ENCODE measurements at places on chromosomes 1 and 21.

- DNase-seq, result no peak
Observed at GRCh38 chr1:183896466-183897048, 91.6 kb downstream of the RGL1 start.

- no peak for DNase-seq
Observed at GRCh38 chr1:232435729-232436128, 194.2 kb downstream of the SIPA1L2 start.

DNA sequence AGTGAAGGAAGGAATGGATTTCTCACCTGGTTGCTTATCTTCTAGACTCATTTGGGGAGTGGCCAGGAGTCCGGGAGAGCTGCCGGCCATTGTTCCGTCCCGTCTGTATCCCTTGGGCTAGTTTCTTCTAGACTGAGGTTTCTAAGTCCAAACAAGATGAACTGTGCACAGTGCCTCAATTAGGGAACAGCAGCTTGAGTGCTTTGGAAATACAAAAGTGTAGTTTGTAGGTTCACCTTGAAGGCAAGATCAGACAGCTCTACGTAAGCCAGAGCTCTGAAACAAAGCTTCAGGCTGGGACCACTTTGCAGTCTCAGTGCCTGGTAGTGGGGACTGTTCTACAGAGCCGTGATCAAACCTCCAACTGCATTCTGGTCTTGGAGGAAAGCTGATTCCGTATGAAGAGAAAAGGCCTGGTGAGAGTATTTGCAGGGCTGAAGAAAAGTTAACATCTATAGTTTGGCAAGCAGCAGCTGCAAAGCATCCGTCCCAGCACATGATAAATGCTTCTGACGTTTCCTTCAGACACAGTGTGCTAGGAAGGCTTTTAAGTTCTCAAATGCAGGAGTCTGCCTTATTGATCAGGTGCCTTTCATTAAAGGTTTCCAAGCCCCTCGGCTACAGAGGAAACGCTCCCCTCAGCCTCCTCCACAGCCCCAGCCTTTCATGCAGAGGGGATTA lies 432.8 kb downstream of the KIF26B start:
- DNase-seq, result no peak

DNA sequence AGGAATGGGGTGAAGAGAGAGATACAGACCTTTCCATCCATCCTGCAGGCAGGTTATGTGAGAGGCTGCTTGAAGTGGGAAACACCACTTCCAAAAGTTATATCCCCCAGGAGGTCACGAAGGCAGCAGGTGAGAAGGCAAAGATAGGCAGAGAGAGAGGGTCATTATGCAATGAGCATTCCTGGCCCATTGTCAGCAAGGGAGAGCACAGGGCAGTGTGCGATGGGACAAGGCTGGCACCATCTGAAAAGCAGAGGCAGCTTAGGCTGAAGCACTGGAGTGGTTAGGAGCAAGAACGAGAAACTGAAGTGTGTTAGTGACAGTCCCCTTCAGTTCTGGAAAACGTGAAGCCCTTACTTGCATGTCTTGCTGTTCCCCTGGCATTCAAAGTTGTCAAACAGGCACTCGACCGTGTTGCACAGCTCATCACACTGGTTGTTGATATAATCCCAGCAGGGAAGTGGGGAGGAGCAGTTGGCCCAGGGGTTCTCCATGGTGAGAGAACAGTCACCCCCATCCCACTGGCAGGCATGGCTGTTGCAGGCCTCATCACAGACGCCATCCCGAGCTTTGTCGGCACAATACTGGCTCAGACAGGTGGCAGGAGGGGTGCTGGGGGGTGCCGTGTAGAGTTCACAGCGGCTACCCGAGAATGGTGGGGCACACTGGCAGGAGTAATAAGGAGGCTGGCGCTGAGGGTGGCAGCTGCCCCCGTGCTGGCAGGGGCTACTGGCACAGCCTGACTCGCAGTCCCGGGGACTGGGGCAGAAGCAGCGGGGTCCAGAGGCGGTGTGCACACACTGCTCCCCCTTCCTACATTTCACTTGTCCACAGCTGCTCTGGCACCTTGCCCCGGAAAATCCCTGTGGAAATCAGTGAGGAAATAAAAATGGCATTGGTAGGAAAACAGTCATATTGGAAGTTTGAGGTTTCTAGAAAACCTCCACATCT lies 28.9 kb upstream of the ADAM30 start:
- DNase-seq, result no peak

DNA sequence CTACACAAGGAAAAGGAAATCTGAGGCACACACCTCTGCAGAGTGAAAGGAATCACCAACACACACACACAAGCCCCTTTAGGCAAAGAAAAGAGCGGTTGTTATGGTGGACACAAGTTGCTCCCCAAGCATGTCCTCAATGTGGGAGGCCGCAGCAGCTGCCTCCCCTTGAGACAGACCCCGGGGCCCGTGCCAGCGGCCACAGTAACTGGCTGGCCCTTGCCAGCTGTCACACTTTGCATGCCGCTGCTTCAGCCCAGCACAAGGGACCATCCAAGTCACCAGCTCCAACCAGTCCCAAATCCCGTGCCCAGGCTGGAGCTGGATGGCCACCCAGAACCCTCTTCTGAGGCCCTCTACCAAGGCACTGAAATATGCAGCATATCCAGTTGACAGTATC lies 2.9 kb upstream of the OLIG1 start:
- DNase-seq, result no peak

All from HEK293T (cell line).